ENCODE measurements at places on chromosomes 11 and 22.

DNA sequence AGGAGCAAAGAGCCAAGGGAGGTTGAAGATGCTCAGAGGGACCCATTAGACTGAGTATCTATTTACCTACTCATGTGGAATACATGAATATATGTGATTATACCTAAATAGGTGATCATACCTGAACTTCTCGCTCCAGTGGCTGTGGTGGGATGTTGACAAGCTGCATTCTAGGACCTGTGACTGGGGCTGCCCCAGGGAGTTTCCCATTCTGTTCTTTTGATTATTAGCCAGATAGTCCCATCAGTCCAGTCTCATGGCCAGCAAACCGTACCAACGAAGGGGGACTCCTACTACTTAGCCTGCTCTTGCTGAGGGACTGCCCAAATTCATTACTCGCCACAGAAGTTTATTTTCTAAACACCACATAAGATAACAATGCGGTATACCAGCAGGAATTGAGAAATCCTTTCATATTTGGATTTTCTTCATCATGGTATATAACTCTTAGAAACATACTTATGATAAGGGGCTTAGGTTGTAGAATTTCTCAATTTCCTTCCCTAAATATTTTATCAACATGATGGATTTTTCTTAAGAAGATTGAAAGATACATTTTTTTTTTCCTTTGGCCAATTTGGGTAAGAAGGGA, 273.9 kb downstream of the NTM start:
- no peak for DNase-seq

DNA sequence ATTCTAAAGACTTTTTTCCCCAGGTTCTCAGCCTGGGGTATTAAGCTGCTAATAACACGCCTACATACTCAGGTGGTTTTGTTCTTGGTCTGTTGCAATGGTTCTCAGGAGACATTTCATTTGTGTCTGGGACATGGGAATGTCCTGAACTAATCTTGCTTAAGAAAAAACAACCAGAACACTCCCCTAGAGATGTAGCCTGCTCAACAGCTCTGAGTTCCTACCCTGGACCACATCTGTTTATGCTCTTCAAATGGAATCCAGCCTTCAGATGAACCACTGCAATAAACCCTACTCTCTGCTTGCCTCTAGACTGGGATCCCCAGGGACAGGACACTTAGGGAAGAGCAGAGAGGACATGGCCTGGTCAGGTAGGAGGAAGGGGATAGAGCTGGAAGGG, 29.9 kb downstream of the RELT start:
- no peak for DNase-seq

- peak; percentile 98 for DNase-seq
These were observed 2.5 kb upstream of the RCN1 start for GRCh38 chr11:32088117-32088941.

DNA sequence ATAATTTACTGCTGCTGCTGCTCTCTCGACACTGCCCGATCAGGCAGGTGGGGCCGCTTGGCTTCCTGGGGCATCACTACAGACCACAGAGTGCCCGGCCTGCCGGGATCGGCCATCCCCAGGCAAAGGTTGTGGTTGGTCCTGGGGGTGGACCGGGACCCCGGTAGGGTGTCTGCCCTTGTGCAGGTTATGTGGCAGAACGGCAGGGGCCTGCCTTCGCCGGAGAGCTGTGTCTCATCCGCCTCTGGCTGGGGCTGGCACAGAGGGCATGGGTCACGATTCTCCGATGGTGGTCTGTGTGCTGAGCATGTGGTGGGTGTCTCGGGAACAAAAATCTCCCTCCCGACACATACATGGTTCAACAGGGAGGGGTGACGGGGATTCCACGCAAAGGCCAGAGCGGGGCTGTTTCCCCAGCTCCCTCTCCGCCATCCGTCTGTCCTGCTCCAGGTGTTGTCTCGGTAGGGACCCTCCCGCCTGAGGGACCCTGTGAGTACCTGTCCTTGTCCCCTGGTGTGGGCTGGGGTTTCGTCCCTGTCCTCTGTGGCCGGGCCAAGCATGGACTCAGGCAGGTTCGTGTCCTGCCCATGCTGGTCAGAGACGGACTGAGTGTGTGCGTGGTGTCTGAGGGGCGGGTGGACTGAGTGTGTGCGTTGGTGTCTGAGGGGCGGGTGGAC, 7.8 kb downstream of the GRAMD4 start:
- no peak for DNase-seq

DNA sequence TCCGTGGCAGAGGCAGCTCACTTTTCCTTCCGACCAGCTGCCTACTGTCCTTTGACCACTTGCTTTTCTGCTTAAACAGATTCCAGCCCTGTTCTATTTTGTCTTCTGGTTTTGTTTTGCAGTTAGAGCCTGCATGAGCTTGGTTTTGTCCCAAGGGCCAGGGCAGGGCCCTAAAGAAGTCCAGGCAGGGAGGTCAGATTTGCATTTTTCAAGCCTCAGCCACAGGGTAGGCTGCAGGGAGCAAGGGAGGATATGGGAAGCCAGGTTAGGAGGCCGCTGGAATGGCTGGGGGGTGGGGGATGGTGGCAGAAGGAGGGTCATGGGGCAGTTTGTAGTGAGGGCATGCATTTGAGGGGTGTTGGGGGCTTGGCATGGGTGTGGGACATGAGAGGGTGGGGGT, 23.1 kb downstream of the FADD start:
- DNase-seq: no peak

- DNase-seq: no peak
These were observed 12.9 kb upstream of the SYTL2 start for GRCh38 chr11:85823816-85824215.

DNA sequence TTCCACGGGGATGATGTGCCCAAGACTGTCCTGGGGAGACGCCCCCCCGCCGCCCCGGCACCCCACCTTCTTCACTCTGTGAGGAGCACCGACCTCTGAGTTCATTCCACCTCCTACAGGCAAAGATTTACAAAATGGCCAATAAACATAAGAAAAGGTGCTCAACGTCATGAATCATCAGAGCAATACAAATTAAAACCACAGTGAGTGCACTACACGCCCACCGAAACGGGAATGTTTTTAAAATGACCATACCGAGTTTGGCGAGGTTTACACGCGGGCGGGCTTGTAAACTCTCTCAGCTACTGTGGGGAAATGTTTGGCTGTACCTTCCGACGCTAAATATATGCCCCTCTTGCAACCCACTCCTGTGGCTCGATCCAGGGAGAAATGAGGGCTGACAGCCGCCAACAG, 7.9 kb downstream of the NPTXR start:
- peak; percentile 11 for DNase-seq

GRCh38 chr11:46347637-46348311, 511 bp downstream of the DGKZ start:
- DNase-seq: no peak

- no peak for DNase-seq
These were observed 289.5 kb downstream of the NTM start for GRCh38 chr11:131659931-131660330.

- DNase-seq: no peak
These were observed 38.1 kb upstream of the LDLRAD3 start for GRCh38 chr11:35905646-35906276.

DNA sequence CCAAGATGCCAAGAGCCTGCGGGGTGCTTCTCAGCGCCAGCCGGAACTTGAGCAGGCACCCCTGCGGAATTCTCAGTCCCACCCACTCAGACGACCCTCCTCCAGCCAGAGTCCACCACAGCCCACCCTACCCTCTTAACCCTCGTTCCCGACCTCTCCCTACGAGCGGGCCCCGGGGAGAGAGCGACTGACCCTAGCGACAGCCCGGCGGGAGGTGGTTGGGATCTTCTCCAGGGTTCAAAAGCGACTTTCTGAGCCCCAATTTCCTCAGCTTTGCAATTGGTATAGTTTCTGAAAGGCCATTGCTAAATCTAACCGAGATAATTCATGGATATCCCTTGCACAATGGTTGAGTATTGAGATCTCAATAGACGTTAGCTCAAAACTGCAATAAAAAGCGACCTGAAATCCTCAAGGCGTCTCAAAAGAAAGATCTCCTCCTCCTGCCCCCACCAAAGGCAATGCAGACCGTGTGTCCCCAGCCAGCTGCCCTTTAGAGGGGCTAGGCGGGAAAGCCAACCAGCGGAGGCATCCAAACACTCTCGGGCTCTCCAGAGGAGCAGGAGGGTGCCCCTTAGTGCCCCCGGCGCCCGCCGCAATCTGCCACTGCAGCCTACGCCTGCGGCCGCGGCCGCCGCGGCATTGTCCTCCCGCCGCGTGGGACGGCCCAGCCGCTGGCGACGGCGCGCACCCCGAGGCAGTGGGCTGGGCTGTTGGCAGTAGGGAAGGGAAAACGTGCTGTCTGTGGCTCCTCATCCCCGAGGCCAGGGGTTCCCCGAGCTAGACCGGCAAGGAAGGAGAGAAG, 1.5 kb upstream of the SLC6A5 start:
- DNase-seq: no peak

DNA sequence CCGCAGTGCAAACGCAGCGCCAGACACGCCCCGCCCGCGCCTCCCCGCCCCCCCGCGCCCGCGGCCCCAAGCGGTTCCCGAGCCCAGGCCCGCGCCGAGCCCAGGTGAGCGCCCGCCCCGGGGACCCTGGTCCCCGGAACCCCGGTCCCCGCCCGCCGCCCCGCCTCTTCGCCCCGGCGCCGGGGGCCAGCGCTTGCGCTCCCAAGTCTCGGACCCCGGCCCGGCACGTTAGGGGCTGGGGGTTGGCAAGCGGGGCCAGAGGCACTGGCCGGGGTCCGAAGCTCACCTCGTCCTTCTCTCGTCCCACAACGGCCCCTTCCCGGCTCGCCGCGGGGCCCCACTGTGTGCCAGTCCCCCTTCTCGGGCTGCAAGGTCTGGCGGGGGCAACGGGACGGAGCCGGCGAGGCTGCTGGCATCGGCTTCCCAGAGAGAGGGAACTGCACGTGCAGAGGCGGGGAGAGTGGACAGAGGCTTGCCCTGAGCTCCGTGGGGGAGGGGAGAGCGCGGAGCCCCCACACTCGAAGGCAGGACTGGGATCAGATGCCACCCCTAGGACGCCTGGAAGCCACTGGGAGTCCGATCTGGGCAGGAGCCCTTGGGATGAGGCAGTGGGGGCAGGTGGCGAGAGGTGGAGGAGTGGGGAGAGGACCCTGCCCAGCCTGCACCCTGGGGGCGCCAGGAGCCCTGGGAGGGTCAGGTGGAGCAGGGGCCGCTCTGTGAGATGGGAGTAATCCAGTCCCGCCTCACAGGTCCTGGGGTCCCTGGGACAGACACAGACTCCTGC, 1.8 kb upstream of the AIFM3 start:
- no peak for DNase-seq

DNA sequence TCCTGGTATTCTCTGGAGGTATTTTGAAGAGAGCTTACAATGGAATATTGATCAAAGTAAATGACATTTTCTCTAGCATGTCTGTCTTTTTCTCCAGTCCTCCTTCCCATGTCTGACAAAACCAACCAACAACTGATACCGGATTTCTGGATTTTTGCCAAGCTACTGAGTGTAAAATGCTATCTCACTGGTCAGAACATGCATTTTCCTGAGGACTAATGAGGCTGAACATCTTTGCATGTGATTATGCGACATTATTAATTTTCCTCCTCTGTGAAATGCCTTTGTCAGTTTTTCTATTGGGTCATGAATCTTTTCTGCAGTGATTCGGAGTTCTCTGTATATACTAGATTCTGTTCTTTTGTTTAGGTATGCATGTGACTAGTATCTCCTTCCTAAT, 51.4 kb downstream of the CDON start:
- no peak for DNase-seq

- DNase-seq: no peak
These were observed 6.6 kb upstream of the GNAZ start for GRCh38 chr22:23063539-23064380.

DNA sequence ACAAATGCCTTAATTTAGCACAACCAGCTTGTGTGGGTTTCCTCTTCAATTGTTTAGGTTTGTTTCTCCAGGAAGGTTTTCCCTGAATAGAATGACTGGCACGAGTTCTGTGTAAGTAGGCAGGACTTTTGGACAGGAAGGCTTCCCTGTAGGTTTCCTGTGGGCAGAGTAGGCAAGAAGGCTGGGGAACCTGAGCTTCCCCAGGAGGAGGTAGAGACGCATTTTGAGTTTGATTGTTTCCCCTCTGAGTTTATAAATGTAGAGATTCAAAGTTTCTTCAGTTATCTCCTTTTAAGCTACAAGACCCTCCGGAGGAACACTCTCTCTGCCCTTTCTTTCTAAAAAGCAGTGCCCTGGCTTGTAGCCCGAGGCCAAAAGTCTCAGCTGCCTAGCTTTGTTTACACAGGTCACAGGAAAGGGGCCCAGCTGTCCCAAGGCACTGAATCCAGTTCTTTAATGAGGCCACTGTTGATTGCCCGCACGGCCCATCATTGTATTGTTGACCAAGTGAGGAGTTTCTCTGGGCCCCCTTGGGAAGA, 66.6 kb upstream of the RDX start:
- DNase-seq: no peak

GRCh38 chr22:25495285-25495684, 69.2 kb upstream of the GRK3 start:
- DNase-seq: no peak

DNA sequence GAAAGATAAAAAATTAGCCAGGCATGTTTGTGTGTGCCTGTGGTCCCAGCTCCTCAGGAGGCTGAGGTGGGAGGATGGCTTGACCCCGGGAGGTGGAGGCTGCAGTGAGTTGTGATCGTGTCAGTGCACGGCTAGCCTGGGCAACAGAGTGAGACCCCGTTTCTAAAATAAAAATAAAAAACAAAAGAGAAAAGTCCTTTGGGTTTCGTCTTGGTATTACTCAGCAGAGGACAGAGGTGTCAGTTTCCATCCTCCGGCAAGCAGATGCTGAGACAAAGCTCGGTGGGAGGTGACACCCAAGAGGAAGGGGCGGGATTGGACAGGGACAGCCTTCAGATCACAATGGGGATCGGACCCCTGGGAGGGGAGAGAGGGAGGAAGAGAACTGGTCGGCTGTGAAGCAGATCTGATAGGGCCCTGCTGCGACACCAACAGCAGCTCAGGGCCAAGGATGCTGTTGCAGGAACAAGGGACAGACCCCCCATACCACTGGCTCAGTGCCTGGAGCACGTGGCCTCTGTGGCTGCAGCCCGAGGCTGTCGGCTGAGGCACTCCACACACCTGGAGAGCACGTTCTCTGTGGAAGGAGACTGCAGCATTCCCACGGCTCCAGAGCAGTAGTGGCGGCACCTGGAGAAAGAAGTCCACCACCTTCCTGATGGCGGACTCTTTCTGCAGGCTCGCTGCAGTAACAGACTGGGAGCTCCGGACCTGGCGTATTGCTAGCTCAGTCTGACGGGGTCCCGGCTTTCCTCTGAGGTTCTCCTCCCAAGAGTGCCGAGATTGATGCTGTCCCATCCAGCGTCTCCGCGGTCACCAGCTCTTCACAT, 5.2 kb upstream of the BID start:
- no peak for DNase-seq

- no peak for DNase-seq
These were observed 27.7 kb upstream of the SHANK2 start for GRCh38 chr11:71279916-71280645.

- no peak for DNase-seq
These were observed 47.0 kb downstream of the RTL6 start for GRCh38 chr22:44451016-44451415.

- peak; percentile 85 for DNase-seq
These were observed 48.8 kb downstream of the MN1 start for GRCh38 chr22:27752771-27753170.

DNA sequence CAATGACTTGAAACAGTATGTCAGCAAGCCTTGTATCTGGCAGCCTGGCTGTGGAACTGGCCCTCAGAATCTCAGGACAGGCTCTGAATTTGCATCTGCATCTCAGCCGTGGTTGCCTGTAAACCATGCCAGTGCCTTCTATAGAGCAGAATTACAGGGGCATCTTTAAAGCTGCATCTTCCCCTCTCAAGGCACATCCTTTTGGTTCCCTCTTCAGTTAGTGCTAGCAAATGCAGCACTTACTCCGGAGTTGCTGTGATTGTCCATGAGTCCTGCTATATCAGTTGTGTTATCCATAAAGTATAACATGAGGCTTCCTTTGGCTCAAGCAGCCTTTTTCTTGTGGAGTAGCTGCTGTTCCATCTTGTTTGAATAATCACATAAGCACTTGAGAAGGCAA, 53.9 kb upstream of the PARVG start:
- DNase-seq: no peak
